Esophagus (tissue), 2 donors: ENCODE measurements at places on chromosomes 3 and 15. TPM values are rescaled to one million over a fixed set of nuclear protein-coding genes. Genes with fewer than 3 reads are reported as not detected.

Gene CAND2
- 1.2 TPM for polyA plus RNA-seq

Gene LEKR1
- 0.33 TPM for polyA plus RNA-seq

Gene COL8A1
- 0.84 TPM for polyA plus RNA-seq

Gene GOLGA6B
- polyA plus RNA-seq, result not detected

Gene GABRA5
- 0.20 TPM for polyA plus RNA-seq

Gene OR5K2
- polyA plus RNA-seq, result not detected

Gene IGSF10
- polyA plus RNA-seq, result 0.74 TPM

Gene DZIP1L
- 3.9 TPM for polyA plus RNA-seq

Gene HCLS1
- 6.2 TPM for polyA plus RNA-seq

Gene DUOX1
- 111 TPM for polyA plus RNA-seq

Gene CYP1A2
- not detected for polyA plus RNA-seq

Gene GOLGA8G
- polyA plus RNA-seq, result not detected

Gene PDE8A
- polyA plus RNA-seq, result 6.6 TPM
